ENCODE measurements at places on chromosomes 6 and 20.

DNA sequence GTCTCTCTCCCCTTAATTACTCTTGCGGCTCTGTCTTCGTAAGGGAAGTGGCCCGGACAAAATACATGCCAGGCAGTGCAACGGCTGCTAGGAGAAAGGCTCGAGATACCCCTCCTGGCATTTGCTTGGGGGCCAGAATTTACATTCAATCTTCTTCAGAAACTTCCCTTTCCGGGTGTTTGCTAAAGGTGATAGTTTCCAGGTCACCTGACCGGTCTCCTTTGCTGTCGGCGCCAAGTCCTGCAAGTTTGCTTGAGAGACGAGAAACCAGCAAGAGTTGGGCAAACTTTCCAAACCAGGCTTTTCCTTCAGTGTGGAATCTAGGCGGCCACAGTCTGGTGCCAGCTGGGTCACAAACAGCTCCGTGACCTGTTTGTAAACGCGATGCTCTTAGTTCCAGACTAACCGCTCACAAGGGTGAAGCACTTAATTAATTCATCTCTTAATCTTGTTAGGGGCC, 563 bp upstream of the SRSF3 start:
- DNase-seq = peak; percentile 43

GRCh38 chr20:44517454-44517853, 4.4 kb downstream of the SERINC3 start:
- DNase-seq = no peak

- no peak for DNase-seq
These were observed 4.7 kb downstream of the LINC00237 start for GRCh38 chr20:21101453-21101931.

DNA sequence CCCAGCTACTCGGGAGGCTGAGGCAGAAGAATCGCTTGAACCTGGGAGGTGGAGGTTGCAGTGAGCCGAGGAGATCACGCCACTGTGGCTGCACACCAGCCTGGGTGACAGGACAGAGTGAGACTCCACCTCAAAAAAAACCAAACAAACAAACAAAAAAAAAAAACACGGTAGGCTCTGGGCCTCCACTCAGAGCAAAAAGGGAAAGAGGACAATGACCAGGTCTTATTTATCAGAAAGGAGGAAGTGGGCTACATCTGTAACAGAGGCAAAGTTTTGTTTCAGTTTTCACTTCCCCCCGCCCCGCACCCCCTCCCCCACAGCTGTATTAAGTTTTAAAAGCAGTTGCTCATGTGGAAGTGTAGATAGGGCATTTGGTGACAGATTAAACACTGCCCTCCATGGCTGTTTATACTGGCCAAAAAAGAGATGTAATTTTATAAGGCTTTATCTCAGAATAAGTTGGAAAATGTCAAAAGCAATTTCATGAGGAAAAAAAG, 114.6 kb downstream of the RCAN2 start:
- no peak for DNase-seq

- DNase-seq = no peak
These were observed 456.4 kb upstream of the MANEA start for GRCh38 chr6:95120984-95121383.

DNA sequence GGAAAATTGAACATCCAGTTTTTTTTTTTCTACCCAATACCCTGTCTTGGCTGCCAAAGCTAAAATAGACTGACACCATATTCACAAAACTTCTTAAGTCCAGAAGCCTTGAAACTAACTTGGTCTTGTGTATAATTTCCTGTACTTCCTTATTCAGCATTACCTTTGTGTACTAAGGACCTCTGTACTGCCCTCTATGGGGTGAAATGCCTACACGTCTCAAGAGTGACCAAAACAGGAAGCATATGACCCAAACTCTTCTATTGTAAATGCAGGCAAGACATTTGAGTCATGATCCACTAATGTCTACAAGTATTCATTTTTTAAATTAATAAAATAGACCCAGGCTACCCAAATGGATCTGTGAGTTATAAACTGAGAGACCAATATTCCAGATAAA, 50.4 kb downstream of the HMGCLL1 start:
- no peak for DNase-seq

- DNase-seq = no peak
These were observed 158.0 kb upstream of the TCF21 start for GRCh38 chr6:133730881-133731280.

GRCh38 chr6:137970368-137970767, 103.3 kb downstream of the TNFAIP3 start:
- no peak for DNase-seq

GRCh38 chr6:47256361-47256760, 53.3 kb downstream of the TNFRSF21 start:
- no peak for DNase-seq

DNA sequence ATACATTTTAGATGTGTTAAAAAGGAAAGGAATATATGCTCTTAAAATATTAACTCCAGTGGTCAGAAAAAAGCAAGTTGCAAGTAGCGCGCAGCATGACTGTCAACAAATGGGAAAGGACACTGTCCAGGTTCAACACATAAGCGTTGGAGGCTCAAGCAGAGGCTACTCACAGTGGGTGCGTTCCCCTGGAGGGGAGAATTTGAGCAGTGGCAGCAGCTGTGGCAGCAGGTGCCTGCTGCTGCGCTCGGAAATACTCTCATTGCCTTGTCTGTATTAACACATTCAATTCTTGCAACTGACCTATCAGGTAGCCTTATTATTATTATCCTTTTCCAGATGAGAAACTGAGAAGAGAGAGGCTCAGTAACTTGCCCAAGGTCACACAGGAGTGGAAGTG, 21.9 kb upstream of the CCN6 start:
- DNase-seq = no peak

DNA sequence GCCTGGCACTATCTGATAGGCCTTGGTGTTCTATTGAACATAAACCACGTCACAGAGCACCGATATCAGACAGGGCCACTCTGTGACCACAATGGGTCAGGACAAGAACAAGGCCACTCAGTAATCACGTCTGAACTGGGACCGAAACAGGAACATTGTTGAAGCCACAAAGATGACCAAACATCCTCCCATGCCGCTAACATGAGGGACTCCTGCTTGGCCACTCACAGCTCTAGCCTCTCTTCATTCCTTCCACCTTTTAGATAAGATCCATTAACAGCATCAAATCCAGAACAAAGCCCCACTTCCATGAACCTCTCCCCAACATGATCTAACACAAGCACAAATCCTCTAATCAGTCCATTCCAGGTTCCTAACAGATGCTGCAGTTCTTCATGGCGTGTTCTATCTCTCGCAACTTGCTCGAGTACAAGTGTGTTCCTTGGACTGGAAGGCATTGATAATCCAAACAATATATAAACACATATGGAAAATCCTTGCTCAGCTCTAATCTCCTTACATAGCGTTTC, 7.4 kb downstream of the SIRT5 start:
- DNase-seq = no peak
